Activated naive CD8-positive, alpha-beta T cell treated with anti-CD3 and anti-CD28 coated beads, Interleukin-2, amount 50 U/mL, for 24 hours (primary cell): ENCODE measurements at places on chromosomes 12 and 14.
A peak's percentile ranks its signal among the peaks of the same experiment; 100 is the strongest.

DNA sequence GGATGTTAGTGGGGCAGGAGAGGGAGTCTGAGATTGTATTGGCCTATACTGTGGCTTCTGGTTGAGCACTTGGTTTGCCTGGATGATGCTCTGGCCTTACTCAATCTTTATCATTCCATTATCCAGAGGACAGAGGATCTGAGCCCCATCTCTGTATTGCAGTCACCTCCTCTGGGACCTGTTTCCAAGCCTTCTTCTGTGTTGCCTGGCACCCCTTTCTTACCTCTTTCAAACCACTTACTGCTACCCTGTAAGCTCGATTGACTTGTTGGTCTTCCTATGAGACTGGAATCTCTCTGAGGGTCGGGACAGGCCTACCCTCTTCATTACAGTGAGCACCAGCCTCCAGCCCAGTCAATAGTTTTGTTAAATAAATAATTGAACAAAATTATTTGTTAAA is 3.0 kb upstream of the FOS start:
- DNase-seq: no peak

- DNase-seq: no peak
Observed at GRCh38 chr14:71529848-71530247, 402.4 kb upstream of the RGS6 start.

DNA sequence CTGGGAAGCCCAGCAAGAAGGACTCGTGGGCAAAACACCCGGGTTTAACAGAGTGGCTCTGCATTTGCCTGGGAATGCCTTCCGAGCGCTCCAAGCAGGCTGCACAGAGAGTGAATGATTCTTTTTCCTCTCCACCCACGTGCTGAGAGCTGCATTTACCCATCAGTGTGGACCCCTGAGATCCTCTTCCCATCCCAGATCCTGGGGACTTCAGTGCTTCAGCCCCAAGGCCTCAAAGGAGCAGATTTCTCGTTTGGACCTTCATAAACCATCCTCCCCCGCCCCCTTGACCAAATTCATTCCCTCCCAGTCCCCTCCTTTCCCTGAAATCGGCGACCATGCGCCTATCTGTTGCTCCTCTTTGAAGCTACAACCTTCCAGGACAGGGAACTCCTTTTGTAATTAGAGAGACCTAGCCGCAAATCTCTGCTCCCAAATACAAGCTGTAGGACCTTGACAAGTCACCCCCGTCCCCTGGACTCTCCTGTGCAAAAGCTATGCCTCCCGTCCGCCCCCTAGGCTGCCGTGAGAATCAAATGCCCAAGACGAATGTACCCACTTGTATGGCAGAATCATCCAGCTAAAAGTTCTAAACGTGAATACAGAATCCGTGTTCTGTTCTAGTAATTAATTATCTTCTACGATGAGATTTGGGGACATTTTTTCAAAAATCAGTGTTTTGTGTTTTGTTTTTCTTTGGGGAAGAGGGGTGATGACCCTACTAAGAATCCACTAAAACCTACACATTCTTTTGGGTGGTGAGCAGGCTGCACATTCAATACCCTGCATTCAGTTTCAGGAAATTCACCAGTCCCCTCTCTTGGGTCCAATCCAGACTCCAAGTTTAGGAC is 8.8 kb downstream of the TBX5 start:
- DNase-seq: no peak

GRCh38 chr12:131024721-131025120 is 71.0 kb downstream of the ADGRD1 start:
- no peak for DNase-seq

DNA sequence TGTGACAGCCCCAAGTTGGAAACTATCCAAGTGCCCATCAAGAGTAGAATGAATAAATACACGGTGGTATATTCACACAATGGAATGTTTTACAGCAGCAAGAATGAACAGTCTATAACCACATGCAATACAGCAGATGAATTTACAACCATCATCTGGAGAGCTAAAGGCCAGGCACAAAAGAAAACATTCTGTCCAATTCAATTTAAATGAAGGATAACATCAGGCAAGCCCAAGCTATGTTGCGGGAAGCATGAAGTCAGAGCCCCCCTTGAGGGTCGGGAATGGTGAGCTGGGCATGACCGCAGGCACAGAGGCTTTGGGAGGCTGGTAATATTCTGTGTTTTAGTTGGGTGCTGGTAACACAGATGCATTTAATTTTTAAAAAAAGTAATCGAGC is 76.0 kb downstream of the SYNE3 start:
- DNase-seq: no peak

DNA sequence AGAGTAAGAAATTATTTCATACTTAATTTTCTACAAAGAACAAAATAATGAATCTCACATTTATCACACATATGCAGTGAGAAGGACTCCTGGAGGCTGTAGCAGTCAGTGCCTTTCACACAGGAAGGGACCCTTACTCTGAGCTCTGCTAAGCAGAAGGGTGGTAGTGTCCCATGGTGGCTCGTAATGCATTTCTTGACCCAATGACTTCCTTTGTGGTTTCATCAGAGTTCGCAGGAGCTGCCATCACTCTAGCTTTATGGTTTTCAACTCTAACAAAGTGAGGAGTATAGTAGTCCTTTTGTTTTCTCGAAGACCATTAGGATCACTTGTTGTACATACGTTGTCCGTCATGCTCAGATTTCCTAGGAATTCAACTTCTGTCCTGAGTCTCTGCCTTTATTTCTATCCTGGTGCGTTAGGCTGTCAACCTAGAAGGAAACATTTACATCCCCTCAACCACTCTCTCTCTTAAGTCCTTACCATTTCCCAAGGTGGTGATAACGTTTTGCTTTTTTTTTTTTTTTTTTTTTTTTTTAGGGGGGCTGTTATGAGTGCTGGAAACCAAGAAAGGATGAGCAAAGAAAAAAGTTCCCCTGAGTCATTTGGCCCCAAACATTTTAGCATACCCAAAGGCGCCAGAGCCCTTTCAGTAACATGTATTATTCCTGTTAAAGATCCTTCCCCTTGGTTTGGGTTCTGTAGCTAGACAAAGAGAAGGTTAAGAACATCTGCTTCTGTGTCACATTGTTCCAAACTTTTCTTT is 37.2 kb downstream of the GABARAPL1 start:
- DNase-seq: no peak

GRCh38 chr12:130978785-130979184 is 25.1 kb downstream of the ADGRD1 start:
- no peak for DNase-seq

GRCh38 chr12:69833696-69834095 is 8.7 kb downstream of the MYRFL start:
- DNase-seq: no peak

DNA sequence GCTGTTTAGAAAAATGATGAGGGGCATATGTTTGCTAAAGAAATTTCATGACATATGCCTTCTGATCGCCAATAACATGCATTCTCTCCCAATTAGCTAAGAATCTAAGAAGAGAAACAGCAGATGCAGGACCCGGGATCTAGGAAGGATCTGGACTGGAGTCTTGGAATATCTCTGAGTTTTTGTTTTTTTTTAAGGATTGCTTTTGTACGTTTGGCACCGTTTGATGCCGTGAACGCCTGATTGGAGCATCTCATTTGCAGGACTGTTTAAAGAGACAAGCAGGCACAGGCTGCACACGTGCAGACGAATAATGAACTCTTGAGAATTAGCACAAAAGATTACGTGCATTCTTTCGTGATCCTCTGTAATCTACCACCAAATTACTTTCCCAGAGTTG is 13.6 kb downstream of the EML1 start:
- no peak for DNase-seq

- peak; percentile 31 for DNase-seq
Observed at GRCh38 chr14:96424109-96424989, 32.4 kb downstream of the AK7 start.

GRCh38 chr12:62032870-62033269 is 227.3 kb upstream of the USP15 start:
- DNase-seq: no peak

DNA sequence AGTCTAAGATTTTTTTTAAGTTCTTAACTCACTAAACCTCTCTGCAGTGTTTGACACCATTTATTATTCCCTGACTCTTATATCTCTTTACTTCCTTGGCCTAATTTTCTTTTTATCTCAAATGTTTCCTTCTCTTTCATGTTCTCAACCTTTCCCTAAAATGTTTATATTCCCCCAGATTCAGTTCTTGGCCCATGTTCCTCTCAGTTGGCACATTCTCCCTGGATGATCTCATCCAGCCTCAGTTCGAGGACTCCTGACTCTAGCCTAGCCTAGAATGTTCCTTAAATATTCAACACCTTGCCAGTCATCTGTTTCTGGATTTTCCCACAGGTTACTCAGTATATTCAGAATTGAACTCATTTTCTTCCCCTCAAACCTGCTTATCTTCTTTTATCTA is 81.3 kb downstream of the SCN8A start:
- DNase-seq: no peak

GRCh38 chr12:47740606-47741339 is 15.5 kb upstream of the ENDOU start:
- DNase-seq: no peak

GRCh38 chr12:53950437-53950773 is 4.3 kb upstream of the HOXC12 start:
- DNase-seq: no peak

GRCh38 chr14:81594012-81594411 is 60.4 kb upstream of the SEL1L start:
- no peak for DNase-seq

DNA sequence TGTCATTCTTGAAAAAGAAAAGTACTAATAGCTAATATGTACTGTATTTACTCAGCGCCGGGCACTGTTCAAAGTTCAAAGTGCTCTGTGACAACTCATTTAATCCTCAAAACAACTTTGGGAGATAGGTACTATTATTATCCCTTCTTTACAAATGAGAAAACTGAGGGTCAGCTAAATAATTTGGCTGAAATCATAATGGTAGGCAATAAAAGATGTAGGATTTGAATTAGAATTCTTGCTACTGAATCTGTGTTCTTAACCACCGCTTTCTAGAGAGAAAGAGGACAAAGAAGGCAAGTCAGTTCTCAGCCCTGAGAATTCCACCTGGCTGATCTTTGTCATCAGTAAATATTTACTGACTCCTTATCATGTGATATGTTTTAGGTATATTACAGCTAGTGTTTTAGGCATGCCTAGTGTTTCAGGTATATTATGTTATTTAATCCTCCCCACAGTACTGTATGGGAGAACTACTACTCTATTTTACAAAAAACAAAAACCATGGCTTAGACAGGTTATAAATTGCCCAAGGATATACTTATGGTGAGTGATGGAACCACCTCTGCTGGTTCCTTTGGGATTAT is 205.7 kb upstream of the GZMB start:
- no peak for DNase-seq

- DNase-seq: no peak
Observed at GRCh38 chr12:67562513-67563287, 85.8 kb upstream of the DYRK2 start.

- no peak for DNase-seq
Observed at GRCh38 chr14:72634691-72635616, 258.9 kb downstream of the DPF3 start.

DNA sequence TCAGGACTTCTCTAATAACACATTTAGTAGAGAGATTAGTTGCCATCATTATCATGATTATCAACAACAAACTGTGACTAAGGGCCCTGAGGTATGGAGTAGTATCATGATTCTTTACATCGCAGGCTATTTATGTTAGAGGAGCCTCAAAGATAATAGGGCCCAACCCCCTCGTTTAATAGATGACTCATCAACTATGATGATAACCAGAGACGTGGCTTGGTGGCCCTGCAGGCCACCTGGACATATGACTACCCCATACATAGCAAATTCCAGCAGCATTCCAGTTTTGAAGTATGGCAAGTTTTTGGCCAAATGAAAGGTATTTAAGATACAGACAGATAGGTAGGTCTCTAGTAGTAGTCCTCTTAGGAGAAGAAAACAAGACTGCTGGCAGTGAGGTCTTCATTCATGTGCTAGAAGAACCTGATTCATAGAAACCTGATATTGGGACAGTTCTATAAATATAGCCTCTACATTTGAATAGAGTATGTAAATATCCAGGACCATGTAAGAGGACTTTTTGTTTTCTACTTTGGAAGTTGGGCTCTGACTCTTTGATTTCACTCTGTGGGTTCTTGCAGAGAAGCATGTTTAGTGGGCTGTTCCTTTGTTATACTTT is 5.6 kb downstream of the RIC8B start:
- no peak for DNase-seq

GRCh38 chr14:54728700-54729527 is 162.0 kb downstream of the SAMD4A start:
- no peak for DNase-seq

GRCh38 chr12:72323881-72324280 is 51.7 kb downstream of the TRHDE start:
- no peak for DNase-seq

- no peak for DNase-seq
Observed at GRCh38 chr14:99383472-99384449, 96.9 kb downstream of the SETD3 start.

DNA sequence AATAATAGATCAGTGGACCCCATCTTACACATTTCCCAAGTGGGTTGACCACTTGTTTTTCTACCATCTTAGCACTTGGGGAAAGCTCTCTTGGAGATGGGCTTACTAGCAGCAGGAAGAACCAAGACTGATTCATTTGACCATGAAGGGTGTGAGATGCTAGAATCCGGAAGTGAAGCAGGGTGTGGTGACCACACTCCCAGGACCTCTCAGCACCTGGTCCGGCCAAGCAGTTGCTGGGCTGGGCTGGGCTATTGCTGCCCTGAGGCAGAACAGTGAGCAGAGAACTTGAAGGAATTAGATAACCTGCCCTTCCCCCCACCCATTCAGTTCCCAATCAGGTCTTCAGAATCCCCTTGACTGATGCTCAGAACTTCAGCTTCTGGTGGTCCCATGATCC is 24.4 kb downstream of the ADCY6 start:
- no peak for DNase-seq

DNA sequence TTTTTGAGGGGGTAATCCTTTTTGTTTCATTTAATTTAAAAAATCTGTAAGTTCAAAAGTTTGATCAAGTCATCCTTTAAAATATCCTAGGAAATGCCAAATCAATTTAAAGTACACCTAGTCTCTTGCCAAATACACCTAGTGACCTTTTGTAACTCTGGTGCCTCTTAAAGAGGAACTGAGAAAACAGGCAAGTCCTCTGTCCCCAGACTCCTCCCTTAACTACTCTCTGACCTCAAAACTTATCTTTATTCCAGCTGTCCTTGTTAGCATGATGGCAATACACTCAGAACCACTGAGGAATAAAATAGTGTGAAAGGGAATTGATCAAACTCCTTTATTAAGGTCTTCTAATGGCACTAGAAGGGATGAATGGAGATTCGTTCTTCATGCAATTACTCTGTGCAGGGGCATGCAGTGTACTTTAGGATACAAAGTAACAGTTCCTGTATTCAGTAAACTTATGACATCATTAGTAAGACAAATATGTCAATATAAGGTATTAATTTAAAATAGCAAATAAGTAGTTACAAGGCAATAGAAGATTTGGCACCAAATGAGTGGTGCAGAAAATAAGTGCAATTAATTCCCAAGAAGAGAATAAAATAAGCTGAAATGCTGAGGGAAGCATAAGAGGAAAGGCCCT is 3.3 kb downstream of the FAR2 start:
- DNase-seq: no peak

GRCh38 chr12:230925-231671 is 17.1 kb upstream of the SLC6A12 start:
- no peak for DNase-seq

GRCh38 chr12:27810756-27811155 is 30.7 kb upstream of the MANSC4 start:
- DNase-seq: no peak

- DNase-seq: no peak
Observed at GRCh38 chr12:100974341-100974740, 179.8 kb downstream of the ANO4 start.

- no peak for DNase-seq
Observed at GRCh38 chr12:88207921-88208620, 66.0 kb downstream of the TMTC3 start.

GRCh38 chr12:119177724-119178380 is 879 bp upstream of the HSPB8 start:
- DNase-seq: no peak
